GM10248 (cell line): ENCODE measurements at places on chromosomes 7 and 10.

DNA sequence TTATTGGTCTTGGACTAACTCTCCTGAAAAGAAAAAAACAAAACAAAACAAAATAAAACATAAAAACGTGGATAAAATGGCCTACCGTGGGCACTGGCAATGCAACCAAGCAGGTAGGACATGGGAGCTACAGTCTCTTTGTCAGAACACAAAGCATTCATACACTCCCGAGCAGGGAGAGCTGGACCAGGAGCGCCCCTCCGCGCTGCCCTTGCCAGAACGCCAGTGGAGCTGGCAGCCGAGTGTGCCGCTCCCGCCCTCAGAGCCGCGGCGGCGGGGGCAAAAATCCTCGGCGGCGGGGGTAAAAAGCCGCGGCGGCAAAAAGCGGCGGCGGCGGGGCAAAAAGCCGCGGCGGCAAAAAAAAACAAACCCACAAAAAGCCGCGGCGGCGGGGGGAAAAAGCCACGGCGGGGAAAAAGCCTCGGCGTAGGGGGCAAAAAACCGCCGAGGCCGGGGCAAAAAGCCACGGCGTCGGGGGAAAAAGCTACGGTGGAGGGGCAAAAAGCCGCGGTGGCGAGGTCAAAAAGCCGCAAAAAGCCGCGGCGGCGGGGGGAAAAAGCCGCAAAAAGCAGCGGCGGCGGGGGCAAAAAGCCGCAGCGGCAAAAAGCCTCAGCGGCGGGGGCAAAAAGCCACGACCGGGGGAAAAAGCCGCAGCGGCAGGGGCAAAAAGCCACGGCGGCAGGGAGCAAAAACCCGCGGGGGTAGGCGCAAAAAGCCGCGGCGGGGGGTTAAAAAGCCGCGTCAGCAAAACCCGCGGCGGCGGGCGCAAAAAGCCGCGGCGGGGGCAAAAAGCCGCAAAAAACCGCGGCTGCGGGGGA, 418.1 kb downstream of the ZNF716 start:
- DNase-seq, result no peak

- DNase-seq, result no peak
Observed at GRCh38 chr10:131031346-131031745, 280.2 kb downstream of the TCERG1L start.

- peak; percentile 45 for DNase-seq
Observed at GRCh38 chr7:5997210-5997808, 11.5 kb downstream of the PMS2 start.

DNA sequence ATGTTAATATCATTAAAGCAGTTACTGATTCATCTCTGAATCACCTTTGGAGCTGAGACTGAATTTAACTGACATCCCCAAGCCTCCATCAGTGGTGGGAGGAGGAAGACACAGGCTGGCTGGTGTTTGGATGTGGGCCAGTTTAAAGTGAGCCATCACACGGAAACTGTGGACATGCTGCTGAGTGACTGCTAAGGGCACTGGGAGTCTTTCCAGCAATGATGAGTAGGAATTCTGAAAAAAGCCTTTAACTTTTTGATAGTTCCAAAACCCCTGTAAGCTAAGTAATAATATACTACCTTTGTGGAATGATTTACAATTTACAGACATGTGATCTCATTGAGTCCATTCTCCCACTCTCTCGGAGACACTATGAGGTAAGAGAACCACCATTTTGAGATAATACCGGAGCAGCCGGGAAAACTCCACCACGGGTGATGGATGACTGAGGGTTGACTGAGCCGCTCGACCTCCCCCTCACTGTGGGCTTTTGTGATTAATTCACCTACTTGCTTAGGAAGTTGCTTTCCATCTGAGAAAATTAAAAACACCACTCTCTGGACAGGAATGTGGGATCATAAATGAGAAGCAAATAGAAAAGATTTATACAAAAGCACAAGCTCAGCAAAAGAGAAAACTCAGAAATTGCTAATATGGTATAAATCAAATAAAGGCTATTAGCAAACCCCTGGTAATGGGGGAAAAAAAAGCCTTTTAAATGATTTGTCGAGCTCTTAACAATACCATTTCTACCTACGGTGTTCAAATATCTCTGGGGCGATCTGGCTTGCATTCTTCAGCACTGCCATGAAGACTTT, 194.8 kb downstream of the FANK1 start:
- no peak for DNase-seq

GRCh38 chr7:95989301-95989700, 216.9 kb downstream of the DYNC1I1 start:
- no peak for DNase-seq

GRCh38 chr7:141866974-141867373, 25.7 kb upstream of the PRSS37 start:
- DNase-seq, result no peak
